ENCODE measurements at places on chromosomes 2 and 18. TPM values are rescaled to one million over a fixed set of nuclear protein-coding genes. Genes with fewer than 3 reads are reported as not detected.

GRCh38 chr2:160077912-160078810 lies 15.7 kb upstream of the PLA2R1 start:
- no peak for DNase-seq

GRCh38 chr18:65737471-65737955 lies 13.3 kb upstream of the CDH7 start:
- DNase-seq, result no peak

- no peak for DNase-seq
These were observed 55.7 kb downstream of the LRRFIP1 start for GRCh38 chr2:237682856-237683670.

CROCC2 gene
- not detected for total RNA-seq

TUBA3E gene
- total RNA-seq, result not detected

GBX2 gene
- not detected for total RNA-seq

PROC gene
- total RNA-seq, result not detected

ARMC9 gene
- total RNA-seq, result 2.2 TPM

GPR35 gene
- total RNA-seq, result 14.6 TPM

PLGLB2 gene
- not detected for total RNA-seq

All from activated CD8-positive, alpha-beta T cell treated with anti-CD3 and anti-CD28 coated beads for 36 hours (primary cell).